ENCODE measurements at places on chromosomes 16 and 17. TPM values are rescaled to one million over a fixed set of nuclear protein-coding genes. Genes with fewer than 3 reads are reported as not detected.

TAC4 gene
- total RNA-seq: not detected

SHCBP1 gene
- total RNA-seq: 7.4 TPM

C16orf74 gene
- total RNA-seq: 23.1 TPM

TBC1D3D gene
- total RNA-seq: 5.3 TPM

Measured in camera-type eye (tissue), 1 donor.